ENCODE measurements at places on chromosomes 12 and 14. TPM values are rescaled to one million over a fixed set of nuclear protein-coding genes. Genes with fewer than 3 reads are reported as not detected.

DNA sequence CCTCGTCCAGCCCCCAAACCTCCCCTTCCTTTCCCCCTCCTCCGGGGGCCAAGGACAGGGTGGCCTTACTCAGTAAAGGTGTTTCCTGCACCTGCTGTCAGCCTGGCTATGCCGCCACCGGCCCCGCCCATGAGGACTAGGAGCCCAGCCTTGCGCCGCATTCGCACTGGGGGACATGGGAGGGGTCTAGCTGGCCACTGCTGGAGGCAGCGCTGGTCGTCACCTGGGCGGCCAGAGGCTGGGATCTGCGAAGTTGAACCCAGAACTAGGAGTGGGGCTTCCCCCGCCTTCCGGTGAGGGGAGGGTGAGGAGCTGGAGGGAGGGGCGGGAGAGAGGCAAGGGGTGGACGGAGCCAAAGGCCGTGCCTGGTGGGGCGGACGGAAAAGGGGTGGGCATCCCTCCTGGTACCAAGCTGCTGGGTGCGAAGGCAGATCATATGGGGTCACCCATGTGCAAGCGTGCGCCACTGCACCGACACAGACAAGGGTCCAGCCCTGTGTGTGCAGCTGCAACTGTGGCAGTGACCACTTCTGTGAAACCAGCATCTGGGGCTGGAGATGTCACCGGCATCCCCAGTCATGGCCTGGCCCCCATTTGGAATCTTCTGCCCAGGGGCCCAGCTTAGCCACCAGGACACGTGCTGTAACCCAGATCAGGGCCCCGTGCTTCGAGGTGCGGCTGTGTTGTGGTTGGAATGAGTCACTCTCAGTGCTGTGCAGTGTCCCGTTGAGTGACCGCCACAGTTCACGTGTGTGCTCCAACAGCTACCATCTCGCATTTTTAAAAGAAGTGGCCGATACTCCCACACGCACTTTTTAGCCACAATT is 8.5 kb downstream of the AMN start:
- DNase-seq: no peak

Gene FOXG1
- not detected for total RNA-seq

DNA sequence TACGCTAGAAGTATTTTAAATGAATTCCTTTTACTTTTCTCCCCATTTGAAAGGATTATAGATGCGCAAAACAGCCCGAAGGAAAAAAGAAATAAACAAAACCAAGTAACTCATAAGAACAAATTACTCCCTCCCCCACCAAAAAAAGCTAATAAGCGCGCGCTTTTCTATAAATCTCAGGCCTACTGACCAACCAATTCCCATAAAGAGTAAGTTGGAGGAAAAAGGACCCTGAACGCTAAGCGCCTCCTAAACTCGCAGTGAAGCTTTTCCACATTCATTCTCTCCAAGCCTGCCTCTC is 588 bp downstream of the MBIP start:
- no peak for DNase-seq

Gene COX8C
- not detected for total RNA-seq

Gene IPO8
- 37.8 TPM for total RNA-seq

DNA sequence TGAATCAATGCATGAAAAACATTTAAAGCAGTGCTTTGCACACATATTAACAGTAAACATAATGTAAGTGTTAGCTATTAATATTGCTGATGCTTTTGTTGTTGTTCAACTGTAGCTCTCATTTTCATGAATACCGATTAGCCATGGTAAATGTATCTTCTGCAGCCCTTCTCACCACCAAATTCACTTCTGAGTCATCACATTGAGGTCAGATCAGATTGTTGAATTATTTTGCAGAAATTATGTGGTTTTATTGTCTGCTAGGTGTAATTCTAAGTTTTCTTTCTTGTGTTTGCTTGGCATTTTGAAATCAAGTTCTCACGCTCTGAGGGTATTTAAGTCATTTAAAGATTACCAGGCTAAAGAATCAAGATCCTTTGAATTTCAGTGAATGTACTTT is 74.6 kb downstream of the AKAP6 start:
- DNase-seq: no peak

GRCh38 chr14:94787092-94787491 is 17.2 kb upstream of the GSC start:
- DNase-seq: no peak

GRCh38 chr14:68469208-68469713 is 323.6 kb downstream of the ZFP36L1 start:
- no peak for DNase-seq

Gene HCAR1
- total RNA-seq: not detected

DNA sequence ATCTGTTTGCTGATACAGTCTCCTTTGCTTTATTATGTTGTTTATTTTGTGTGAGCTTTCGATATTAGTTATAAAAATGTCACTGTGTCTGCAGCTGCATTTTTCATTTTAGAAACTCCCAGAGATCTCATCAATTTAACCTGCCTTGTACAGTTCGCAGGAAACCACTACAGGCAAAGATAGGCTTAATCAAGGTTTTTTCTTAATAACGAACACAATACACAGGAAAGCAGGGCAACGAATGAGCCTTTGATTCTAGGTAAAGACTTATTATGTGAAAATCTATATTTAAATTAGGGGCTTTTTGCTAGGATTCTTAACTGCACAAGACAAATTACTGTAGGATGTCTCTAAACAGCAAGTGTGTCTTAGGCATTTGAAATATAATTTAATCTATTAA is 191.9 kb downstream of the RGS6 start:
- no peak for DNase-seq

GRCh38 chr14:34373191-34373590 is 88.8 kb downstream of the SPTSSA start:
- no peak for DNase-seq

DNA sequence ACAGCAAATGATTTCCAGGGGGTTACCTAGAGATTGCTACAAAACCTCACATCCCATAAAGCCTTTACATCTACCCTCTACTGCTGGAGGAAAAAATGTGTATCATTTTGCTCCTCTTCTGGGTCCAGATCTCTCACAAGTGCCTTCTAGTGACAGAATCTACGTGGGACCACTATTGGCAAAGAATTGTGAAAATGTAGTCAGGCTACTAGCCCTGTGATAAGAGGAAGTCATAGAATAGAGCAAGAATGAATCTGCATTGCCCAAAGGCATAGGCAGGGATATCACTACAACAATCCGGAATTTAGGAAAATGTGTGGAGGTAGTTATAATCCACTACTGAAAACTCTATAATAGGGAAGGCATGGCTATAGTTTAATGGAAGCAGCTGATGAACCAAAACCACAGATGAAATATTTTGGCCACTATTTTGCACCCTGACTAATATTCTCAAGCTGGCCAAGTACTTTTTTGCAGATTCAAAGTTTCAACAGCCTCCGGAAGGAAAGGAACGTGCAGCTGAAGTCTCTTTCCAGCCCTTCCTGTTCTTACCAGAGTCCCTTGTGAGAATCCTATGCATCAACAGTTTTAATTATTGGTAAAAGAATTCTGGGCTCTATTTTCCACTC is 176.8 kb downstream of the PHLDA1 start:
- peak; percentile 53 for DNase-seq

Measured in foreskin keratinocyte (primary cell).